ENCODE measurements at places on chromosomes 16 and 17.

GRCh38 chr16:69055008-69055407 is 50.4 kb upstream of the HAS3 start:
- no peak for DNase-seq

- DNase-seq: peak; percentile 63
These were observed 60.4 kb downstream of the NOG start for GRCh38 chr17:56653877-56654276.

GRCh38 chr17:39761861-39762496 is 24.2 kb downstream of the GRB7 start:
- DNase-seq: no peak

- no peak for DNase-seq
These were observed 805 bp upstream of the C16orf95 start for GRCh38 chr16:87317750-87318644.

GRCh38 chr16:67336648-67337047 is 10.0 kb downstream of the LRRC36 start:
- DNase-seq: no peak

- DNase-seq: no peak
These were observed 2.0 kb upstream of the KRT24 start for GRCh38 chr17:40705584-40705983.
